Kidney glomerular epithelial cell (primary cell): ENCODE measurements at places on chromosomes 2 and 18.

DNA sequence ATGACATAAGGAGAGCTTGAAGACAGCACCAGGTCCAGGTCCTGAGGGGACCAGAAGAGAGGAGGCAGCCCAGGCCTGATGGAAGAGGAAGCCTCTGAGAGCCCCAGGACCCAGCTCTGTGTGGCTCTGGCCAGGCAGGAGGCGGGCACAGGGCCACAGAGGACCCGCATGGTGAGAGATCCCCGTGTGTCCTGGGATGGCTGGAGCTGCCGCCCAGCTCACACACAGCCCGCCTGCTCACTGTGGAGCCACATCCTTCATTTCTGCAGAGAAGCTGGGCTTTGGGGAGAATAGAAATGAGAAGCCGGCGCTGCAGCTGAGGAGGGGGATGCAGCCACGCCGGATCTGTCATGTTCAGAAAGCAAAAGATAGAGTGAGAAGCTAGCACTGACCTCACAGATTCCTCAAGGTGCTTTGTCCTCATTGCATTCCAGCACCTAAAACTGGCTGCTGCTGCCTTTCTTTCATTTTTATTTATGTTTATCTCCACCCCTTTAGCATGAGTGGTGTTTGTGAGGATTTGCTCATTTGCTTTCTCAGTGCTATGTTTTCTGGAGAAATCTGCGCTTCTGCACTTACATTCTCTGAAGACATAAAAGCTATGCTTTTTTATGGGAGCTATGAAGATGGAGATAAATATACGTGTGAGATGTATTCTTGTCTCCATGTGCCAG, 307.6 kb upstream of the MYT1L start:
- DNase-seq = no peak

GRCh38 chr2:68653538-68653982, 10.2 kb downstream of the PROKR1 start:
- DNase-seq = peak; percentile 28

- peak; percentile 47 for DNase-seq
Measured at GRCh38 chr2:145012214-145012670, 492.3 kb upstream of the ZEB2 start.

GRCh38 chr18:14919666-14920065, 171.7 kb downstream of the ANKRD30B start:
- DNase-seq = no peak

DNA sequence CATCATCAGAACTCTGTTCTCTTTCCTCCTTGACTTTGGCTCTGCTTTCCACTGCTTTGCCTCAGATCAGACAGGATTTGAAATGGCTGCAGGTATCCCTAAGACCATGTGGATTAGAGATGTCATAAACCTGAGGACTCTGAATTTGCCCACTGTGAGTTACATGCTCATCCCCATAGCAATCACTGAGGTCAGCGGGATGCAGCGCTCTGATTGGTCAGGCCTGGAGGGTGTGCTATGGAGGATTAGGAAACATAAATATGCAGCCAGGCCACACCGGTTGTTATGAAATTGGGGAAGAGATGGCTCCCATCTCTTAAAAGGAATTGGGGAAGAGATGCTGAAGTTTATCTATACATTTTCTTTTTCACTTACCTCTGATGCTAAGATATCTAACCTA, 73.7 kb upstream of the DNAJC10 start:
- no peak for DNase-seq

DNA sequence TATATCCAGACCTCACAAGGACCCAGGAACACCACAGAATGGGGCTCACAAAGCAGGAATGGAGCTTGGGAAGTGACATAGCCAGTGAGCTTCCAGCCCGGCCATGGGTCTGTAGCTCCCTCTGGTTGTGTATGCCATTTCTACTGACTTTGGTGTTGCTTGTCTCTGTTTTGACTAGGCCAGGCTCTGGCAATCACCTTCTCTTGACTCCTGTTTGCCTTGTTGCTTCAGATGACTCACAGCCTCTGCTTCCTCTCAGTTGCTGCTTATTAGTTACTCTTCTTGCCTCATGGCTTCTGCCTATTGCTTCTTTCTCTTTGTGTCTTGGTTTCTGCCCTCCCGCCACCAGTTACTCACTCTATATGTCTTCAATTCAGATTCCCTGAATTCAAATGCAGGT, 15.8 kb upstream of the IER3IP1 start:
- peak; percentile 3 for DNase-seq

DNA sequence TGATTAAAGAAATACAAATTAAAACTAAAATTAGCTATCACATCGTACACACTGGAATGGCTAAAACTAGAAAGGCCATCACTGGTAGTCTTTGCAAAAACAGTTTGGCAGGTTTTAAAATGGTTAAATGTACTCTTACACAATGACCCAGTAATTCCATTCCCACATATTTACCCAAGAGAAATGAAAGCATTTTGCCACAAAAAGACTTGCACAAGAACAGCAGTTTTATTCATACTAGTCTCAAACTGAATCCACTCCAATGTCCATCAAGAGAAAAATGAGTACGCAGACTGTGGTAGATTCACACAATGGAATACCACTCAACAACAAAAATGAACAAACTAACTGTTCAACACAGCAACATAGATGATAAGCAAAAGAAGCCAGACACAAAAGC, 29.1 kb downstream of the SP140L start:
- no peak for DNase-seq

GRCh38 chr18:43420091-43420490, 142.8 kb upstream of the SYT4 start:
- no peak for DNase-seq

GRCh38 chr18:22398464-22398863, 19.3 kb downstream of the CTAGE1 start:
- DNase-seq = no peak

- DNase-seq = peak; percentile 96
Measured at GRCh38 chr2:9975805-9976447, 24.4 kb downstream of the GRHL1 start.

- DNase-seq = no peak
Measured at GRCh38 chr2:15944325-15945017, 4.1 kb downstream of the MYCN start.

GRCh38 chr2:240955306-240956170, 42.9 kb upstream of the SNED1 start:
- no peak for DNase-seq

GRCh38 chr2:136164280-136164776, 46.4 kb upstream of the CXCR4 start:
- no peak for DNase-seq

DNA sequence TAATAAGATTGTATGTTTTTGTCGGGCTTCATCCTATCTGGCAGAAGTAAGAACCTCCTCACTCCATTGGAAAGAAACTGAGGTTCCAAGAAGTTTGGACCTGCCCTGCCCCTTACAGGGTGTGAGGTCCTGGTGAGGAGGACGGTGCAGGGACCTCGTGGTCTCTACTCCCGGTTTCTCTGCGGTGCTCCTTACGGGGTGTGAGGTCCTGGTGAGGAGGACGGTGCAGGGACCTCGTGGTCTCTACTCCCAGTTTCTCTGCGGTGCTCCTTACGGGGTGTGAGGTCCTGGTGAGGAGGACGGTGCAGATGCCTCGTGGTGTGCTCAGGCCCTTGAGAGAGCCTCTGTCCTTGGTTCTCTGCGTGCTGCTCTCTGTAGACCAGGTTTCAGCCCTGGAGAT, 5.2 kb downstream of the CTDP1 start:
- DNase-seq = no peak

DNA sequence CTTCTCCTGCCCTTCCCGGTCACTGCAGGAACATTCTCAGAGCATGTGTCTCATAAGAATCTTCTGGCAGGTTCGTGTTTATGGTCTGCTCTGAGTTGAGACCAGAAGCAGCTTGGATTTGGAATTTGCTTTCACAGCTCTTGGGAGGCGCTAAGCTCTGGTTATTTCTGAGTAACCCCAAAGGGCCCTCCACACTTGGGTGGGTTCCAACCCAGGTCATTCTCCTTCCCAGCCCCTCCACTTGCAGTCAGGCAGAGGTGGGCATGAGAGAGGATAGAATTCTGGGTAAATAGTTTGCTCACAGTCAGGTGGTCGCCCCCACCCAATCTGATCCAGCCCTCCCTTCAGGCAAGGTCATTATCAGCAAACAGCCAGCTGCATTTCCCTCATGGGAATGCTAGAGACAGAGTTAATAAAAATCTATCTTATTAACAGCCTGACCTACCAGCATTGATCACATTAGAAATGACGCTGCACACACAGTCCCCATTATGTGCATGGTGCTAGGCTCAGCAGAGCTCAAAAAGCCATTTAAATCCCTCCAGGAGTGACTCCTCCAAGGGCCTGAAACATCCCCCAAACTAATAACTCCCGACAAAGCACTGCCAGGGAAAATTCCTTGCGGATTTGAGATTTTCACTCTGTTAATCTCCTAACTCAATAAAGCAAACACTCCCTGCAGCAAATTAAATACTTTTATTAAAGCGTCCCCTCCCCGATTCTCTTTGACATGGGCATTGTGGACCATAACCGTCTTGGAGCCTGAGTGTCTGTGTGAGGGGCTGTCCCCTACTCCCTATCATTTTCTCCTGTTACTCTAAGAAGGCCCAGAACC, 61.9 kb downstream of the SLC4A5 start:
- no peak for DNase-seq

DNA sequence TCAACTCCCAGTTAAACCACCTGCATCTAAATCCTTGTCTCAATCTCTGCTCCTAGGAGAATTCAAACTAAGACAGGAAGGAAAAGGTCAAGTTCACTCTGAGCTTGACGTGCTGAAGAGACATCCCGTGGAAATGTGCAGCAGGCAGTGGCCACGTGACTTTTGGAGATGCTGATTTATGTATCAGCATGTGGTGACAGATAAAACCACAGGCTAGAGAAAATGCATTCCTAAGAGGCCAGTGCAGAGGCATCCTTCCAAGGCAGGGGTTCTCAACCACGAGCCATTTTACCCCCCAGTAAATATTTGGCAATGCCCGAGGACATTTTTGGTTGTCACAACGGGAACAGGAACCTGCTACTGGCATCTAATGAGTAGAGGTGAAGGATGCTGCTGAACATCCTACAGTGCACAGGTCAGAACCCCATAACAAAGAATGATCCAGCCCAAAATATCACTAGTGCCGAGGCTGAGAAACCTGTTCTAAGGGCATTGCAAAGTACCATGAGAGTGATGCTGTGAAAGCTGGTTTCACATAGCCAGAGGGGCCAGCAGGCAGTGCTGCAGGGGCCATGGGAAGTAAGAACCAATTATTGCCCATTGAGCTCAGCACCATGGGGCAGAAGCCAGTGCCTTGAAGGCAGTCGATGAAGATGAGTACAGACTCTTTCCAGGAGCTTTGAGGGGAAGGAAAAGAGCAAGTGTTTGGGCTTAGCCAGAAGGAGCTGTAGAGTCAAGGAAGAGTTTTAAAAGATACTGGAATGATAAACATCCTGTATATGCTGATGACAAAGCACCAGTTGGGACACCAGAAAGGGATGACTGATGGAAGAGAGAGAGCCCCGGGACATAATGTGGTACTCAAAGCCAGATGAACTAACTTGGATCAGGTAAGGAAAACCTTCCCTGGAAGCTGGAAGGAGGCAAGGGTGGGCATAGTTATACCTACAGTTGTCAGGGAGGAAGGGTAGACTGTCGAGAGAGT, 174.6 kb downstream of the HAUS1 start:
- DNase-seq = peak; percentile 53

DNA sequence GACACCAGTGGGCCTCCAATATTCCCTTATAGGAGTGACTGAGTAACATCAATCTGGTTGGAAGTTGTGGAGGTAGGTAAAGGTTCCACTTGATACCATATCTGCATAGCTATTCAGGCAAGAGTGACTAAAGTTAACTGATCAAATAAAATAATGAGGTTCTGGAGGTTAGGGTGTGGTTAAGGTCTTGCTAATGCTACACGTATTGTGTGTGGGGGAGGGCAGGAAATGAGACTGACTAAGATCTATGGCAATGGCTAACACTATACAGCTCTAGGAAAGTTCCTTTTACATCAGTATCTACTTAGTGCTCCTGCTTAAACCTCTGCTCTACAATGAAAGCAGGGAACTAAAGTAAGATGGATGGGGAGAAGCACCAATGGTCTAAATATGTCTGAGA, 149.1 kb upstream of the MGAT5 start:
- no peak for DNase-seq

DNA sequence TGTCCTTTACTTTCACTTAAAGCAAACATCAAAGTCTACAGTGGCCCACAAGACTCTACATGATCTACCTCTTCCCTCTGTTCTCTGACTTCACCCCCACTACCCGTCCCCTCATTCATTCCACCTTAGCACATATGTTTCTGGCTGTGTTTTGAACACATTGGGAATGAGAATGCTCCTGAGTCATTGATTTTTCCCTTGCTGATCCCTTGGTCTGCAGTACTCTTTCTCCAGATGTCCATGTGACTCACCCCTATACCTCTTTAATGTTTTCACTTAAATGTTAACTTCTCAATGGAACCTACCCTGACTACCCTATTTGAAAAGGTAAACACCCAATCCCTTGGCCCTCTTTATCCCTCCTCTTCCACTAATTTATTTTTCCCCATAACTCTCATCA, 30.7 kb upstream of the FRZB start:
- DNase-seq = no peak

GRCh38 chr18:61428266-61428665, 95.0 kb downstream of the CDH20 start:
- DNase-seq = no peak

DNA sequence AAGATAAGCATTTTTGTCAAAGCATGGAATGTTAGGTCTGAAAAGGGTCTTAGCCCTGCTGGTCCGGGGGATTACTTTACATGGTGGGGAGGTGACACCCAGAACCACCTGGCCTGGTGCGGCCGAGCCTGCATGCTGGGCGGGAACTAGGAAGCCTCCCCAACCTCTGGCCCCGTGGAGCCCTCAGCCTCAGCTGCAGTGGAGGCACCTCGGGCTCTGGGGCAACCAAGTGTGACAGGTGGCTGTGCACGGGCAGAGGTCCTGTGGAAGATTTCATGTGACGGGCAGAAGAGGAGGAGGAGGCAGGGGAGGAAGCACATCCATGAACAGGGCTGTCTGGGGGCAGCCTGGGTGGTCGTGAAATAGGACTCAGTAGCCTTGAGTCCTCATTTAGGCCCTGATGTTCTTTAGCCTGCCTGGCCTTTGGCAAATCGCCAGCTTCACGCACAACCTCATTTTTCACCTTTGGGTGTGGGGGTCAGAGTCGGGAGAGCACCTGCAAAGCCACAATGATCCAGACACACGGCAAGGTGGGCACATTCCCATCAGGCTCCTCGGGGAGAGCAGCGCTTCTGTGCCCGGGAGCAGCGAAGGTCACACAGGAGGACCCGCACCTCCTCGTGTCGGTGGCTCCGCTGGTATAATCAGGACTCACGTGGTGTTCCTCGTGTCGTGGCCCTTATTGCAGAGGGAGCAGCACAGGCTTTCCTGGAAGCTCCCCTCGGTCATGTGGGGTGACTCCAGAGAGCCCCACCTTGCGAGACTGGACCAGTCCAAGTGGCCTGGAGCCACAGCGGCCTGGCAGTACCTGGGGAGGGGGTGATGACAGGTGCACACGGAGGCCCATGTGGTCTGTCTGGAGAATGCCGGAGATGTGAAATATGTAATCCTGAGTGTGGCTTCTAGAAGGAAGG, 13.9 kb downstream of the CNDP2 start:
- no peak for DNase-seq

DNA sequence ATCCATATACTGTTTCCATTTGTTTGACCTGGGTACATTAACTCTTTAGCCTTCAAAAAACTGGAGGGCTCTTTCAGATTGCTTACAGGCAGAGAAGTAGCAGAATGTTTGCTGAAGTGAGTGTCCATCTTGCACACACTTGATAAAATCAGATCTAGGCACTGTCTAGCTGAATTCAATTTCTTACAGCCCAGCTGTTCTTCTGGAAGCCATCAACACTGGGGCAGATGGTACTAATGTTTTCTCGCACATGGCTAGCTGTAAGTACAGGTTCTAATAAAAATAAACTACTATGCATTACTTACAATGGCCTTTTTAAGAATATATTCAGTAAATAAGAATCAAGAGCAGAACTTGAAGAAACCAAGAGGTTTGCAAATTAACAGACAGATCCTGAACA, 175.9 kb downstream of the NBAS start:
- DNase-seq = no peak
